Skeletal muscle cell (primary cell): ENCODE measurements at places on chromosomes 1 and 21.

DNA sequence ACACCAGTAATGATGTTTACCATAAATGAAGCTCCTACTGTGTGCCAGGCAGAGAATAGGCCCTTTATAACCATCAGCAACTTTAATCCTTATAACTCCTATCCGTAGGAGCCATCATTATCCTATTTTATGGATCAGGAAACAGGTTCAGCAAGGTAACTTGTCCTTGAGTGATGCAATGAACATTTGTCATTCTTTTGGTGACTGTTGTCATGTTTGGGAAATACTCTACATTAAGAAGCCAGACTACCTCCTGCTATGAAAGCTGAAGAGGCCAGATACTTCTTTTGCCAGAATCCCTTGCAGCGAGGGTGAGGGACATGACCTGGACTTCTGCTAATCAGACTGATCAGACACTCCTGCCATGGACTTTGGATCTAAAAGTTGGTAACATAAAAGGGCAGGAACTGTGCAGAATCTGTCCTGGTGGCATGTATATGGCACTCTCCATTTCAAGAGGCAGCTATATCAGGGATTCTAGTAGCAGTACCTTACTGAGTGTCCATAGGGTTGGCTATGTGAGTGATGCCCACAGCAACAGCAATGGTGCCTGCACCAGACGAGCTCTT lies 33.1 kb upstream of the SRRM1 start:
- DNase-seq = no peak

GRCh38 chr1:167440345-167440744 lies 78.0 kb downstream of the CD247 start:
- no peak for DNase-seq

GRCh38 chr1:78420181-78420580 lies 70.6 kb upstream of the PTGFR start:
- no peak for DNase-seq

DNA sequence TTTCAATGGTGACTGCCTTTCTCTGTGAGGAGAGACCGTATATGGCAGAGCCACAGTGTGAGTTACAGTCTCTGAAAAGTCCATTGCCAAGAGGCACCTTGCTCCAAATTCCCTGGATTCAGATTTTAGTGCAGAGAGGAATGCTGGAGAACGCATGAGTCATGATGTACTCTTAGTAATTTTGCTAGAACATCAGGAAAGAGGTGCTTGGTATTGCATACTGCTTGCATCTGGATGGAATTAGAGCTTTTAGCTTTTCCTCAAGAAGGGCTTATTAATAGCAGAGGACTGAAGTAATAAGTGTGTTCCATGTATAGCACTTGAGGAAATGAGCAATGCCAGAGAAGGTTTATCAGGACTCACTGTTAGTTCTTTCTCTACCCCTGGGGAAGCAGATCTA lies 40.5 kb upstream of the AKT3 start:
- DNase-seq = peak; percentile 68

DNA sequence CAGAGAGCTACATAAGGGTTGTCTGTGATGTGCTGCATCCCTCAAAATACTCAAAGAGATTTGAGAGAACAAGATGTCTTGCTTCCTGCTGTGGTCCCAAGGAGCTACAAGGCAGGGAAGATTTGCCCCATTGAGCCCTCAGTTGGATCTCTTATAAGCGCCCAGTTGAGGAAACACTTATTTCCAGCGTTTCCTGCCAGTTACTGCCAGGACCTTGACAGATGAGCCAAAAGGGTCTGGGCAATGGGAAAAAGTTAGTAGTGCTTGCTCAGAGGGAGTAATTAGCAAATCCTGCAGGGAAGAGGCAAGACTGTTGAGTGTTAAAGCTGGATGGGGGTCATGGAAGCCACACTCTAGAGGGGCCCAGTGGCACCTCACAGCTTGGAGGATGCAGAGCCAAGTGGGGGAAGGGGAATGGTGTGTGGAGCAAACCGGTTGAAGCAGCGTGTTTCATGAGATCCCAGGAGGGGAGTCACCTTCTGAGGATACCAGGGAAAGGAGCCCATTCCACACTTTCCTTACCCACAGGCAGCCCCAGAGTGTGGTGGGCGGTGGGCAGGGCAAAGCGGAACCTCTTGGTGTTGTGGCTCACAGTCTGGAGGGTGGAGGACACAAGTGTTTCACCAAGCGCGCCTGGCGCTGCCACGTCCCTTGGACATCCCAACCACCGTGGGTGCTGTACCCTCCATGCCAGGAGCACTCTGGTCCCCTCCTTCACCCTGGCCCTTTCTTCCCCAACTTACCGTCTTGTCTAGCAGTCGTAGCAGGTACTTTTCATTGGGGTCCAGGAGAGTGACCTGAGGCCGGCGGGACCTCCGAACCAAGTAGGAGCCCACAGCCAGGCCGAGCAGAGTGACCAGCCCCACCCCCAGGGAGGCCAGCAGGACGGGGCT lies 805 bp downstream of the CYB5R1 start:
- no peak for DNase-seq

- DNase-seq = no peak
Observed at GRCh38 chr1:109902204-109902985, 8.3 kb upstream of the CSF1 start.

DNA sequence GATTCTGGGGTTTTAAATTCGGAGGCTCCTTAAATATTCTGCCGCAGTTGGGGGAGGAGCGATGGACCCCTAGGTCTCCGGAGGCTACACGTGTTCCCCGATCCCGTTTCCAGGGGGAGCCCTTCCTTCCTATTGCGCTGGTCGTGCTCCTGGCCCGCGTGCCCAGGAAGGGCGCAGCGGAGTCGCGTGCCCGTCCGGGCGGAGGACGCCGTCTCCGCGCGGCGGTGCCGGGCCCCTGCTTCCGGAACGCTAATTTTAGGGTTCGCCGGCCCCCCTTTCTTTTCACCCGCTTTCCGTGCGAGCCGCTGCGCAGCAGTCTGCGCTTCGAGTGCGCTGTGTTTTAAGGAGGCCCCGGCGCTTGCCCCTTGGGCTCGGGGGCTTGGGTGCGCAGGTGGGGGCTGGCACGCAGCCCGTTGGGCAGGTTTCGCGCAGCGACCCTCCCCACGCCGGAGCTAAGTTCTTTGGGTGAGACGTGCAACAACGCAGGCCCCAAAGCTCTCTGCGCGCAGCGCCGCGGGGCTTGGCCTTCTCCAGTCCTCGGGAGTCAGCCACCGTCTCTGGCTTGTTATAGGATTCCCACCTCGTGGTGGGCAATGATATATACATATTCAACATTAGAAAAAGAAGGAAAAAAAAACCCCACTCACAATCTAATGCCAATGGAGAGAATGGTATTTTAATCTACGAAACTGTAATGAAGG lies 43.5 kb upstream of the DNAJC6 start:
- no peak for DNase-seq

GRCh38 chr1:36161641-36162531 lies 5.9 kb downstream of the MAP7D1 start:
- no peak for DNase-seq

DNA sequence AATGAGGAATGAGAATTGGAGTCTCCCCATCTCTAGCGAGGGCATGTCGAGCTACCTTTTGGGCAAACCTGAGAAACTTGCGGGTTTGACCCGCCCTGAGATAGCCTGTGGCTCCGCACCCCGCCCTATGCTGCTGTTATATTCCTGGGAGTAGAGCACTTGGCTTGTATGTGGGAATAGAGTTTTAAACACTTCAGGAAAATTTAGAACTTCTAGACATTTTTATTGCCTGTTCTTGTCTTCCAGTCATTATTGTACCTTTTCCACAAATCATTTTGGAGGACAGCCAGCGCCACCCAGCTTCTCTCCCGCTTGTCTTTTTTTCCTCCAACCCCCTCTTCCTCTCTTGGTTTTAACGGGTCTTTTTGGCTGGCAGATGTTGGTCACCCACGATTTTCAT lies 738 bp downstream of the GNPAT start:
- no peak for DNase-seq

GRCh38 chr1:85342207-85342606 lies 65.8 kb upstream of the BCL10 start:
- DNase-seq = no peak

DNA sequence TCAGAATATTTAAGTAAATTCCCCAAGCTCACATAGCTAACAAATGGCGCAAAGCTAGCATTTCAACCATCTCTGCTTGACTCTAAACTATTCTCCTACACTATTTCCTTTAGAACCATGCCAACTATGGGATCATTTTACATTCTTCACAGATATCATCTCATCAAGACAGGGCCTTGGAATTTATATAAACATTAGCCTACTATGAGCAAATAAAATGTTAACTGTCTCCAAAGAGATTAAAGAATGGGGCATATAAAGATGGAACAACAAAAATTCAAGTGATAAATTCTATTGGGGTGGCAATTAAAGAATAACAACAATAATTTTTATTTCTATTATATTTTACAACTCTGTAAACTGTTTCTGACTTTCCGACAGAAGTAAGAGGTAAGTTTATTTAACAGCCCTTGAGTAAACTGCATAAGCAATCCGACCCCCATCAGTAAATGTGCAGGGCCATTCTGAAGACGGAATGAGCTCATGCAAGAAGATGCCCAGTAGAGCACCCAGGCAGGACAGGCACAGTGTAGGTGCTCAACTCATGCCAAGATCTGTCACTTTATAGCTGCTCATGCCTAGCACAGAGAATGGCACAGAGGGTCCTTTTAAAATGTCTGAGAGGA lies 261.9 kb downstream of the VAV3 start:
- no peak for DNase-seq

DNA sequence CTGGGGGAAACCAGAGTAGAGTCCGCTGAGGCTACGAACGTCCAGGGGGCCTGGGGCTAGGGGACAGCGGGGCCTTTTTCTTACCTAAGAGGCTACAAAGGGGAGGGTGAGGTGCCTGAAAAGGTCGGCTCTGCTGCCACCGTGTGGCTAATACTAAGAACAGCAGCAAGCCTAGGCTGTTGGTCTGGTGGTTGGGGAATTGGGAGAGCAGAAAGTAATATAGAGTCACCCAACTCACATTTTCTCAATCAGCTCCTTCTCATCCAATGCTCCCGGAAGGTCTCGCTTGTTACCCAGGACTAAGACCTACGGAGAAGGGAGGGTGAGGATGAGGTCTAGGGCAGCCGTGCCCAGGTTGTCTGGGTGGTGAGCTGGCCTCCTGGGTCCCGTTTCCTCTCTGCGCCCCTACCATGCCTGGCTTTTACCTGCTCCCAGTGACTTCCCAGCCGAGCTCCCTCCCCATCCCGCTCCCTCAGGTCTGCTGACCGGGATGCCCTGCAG lies 9.3 kb downstream of the ARL8A start:
- DNase-seq = no peak

DNA sequence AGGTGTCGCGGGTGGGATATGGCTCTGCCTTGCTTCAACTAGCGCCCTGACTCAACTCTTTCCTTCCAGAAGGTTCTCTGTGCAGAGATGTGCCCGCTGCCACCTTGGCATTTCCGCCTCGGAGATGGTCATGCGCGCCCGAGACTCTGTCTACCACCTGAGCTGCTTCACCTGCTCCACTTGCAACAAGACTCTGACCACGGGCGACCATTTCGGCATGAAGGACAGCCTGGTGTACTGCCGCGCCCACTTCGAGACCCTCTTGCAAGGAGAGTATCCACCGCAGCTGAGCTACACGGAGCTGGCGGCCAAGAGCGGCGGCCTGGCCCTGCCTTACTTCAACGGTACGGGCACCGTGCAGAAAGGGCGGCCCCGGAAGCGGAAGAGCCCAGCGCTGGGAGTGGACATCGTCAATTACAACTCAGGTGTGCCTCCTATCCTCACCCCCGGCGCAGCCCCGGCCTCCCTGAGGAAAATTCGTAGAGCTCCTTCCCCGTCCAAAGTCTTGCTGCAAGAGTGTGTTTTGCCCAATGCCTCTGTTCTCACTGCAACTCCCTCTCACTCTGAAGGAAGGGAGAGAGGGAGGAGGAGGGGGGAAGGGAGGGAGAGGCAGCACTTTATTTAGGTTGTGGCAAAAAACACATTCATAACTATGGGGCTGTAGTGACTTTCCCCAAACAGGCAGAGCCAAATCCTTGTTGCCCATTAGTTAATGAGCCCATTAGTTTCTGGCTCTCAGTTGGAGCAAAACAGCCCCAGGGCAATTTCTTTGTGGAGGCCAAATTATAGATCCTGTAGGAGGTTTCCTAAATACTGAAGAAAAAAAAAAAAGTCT lies 4.3 kb downstream of the LHX9 start:
- no peak for DNase-seq

DNA sequence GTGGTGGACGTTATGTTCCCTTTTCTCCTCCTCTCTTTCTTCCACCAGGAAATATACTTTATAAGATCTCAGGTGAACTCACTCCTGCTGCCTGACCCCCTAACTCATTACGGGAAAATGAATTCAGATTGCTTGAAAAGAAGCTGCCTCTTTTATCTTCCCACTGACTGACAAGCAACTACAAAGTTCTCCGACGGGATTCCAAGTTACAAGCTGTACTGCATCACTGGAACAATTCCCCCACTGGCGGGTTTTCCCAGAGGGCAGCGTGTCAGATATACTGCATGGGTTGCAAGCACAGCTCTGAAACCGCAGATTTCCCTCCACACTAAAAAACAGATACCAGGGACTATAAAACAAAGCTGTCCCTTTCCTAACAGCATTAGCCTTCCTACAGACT lies 390.6 kb downstream of the KCTD3 start:
- peak; percentile 71 for DNase-seq

GRCh38 chr1:222096883-222097282 lies 355.0 kb upstream of the DUSP10 start:
- no peak for DNase-seq

DNA sequence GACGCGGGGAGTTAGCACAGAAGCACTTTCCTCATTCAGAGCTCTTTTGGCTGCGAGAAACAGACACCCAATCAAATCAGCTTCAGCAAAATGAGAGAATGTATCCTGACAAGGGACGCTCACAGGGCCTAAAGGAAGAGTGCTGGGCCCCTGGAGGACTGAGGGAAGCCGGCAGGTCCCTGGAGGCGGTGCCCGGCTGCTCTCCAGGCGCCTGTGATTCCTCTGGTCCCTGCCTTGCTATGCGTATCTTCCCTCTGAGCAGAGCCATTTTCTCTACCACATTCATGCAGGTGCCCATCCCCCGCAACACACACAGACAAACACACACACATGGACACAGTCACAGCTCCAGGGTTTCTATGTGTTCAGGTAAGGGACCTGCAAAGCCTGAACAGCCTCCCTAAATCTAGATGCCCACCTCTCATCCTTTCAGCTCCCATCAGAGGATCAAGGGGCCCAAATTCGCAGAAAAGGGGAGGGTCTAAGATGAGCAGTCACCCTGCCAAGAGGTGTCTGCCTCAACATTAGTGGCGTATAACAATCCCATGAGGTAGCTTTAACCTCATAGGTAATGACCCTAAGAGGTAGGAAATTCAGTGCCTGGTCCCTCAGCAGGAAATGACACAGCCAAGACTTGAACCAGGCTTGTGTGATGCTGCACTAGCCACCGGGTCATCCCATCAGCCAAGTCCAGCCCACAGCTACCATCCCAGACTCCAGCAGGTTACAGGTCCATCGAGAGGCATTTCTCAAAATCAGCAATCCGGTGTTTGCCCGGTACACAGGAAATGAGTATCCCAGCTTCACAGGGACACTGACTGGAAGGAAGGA lies 29.0 kb downstream of the PTAFR start:
- no peak for DNase-seq

GRCh38 chr1:215567491-215568298 lies 591 bp downstream of the KCTD3 start:
- no peak for DNase-seq

GRCh38 chr1:200153277-200154055 lies 126.0 kb downstream of the NR5A2 start:
- no peak for DNase-seq
